IMR-90 (cell line): ENCODE measurements at places on chromosomes 7 and 10.

DNA sequence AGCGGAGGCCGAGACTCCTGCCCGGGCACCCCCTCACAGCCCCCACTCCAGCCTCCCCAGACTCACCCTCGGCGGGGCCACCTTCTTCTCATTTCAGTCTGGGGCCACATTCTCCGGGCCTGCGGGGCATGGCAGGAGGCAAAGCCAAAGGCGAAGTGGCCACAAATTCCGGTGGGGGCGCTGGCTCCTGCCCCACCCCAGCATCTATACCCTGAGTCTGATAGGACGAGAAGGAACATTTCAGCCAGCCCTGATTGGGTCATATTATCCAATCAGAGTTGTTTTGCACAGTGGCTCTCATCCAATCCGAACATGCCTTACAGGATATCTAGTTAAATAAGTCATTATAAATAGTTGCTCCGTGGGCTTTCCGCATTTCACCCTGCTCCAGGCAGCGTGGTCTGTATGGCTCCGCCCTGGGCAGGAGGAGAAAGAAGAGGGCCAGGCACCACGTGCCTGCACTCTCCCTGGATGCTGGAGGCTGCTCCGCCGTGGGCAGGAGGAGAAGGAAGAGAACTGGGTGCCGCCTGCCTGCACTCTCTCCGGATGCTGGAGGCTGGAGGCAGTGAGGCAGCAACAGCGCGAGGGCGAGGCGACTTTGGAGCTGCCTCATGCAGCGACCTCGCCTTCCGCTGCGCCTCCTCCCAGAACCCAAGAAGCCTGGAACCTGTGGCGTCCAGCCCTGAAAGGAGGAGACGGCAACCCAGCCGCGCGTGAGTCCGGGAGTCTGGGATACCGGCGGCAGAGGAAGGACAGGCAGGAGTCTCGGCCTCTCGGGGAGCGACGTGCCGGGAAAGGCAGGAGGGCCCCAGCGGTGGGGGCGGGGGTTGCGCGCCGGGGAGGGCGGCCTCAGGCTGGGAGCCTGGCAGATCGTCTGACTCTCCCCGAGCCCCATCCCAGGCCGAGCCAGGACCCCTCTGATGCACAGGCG, 162.9 kb downstream of the ZNF33B start:
- peak; percentile 16 for DNase-seq

GRCh38 chr10:34696423-34696822, 118.7 kb downstream of the PARD3 start:
- peak; percentile 84 for DNase-seq

DNA sequence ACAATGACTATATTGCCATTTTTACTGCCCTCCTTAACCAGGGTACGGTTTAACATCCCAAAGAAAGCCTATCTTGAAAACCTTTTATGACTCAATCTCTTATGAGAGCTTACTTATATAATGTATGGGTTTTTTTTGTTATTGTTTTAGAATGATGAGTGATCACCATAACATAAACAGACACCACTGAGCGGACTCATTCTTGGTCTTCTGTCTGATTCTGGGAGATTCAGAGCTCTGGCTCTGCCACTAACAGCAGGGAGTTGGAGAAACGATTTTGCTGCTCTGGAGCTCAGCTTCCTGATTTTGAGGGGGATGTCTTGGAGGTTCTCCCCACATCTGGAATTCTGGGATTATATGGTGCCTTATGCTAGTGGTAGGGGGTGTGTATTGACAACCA, 244.1 kb downstream of the FRMD4A start:
- DNase-seq, result peak; percentile 81

- no peak for DNase-seq
These were observed 129.9 kb downstream of the CDH23 start for GRCh38 chr10:71526653-71527052.

DNA sequence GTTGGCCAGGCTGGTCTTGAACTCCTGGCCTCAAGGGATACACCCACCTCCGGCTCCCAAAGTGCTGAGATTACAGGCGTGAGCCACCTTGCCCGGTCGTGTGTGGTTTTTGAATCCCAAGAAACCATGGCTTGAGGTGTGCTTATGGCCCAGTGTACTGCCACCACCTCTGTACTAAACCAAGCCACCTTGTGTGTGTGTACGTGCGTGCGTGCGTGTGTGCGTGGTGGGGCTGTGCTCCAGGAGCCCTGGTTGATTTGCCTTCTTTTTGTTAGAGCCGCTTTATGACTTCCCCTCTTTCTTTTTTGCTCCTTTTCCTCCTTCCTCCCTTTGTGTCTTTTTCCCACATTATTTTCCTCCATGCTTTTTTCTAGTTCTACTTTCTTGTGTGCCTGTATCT, 121.4 kb downstream of the CAMK1D start:
- no peak for DNase-seq

GRCh38 chr10:132319853-132320653, 11.9 kb upstream of the LRRC27 start:
- DNase-seq, result peak; percentile 92

DNA sequence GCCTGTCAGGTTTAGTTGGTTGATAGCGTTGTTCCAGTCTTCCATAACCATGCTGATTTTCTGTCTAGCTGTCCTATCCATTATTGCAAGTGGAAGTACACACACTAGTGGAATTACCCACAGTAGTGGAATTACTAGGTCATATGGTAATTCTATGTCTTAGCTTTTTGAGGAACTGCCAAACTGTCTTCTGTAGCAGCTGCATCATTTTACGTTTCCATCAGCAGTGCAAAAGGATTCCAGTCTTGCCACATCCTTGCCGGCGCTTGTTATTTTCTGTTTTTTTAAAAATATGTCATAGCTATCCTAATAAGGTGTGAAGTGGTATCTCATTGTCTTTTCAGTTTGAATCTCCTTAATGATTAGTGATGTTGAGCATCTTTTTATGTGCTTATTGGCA, 17.2 kb upstream of the RHBDD2 start:
- peak; percentile 77 for DNase-seq
